Right lobe of liver (tissue), 6 donors: ENCODE measurements at places on chromosomes 11 and 22. TPM values are rescaled to one million over a fixed set of nuclear protein-coding genes. Genes with fewer than 3 reads are reported as not detected.

The OR51I1 gene
- not detected for total RNA-seq

The ZNF280B gene
- not detected for total RNA-seq

The FBLN1 gene
- 4.2 TPM for total RNA-seq

The SMIM35 gene
- not detected for total RNA-seq

The F2 gene
- 909 TPM for total RNA-seq

The VWCE gene
- total RNA-seq = 6.2 TPM

The MRGPRX4 gene
- total RNA-seq = not detected

The SHANK3 gene
- 16.0 TPM for total RNA-seq

The MISFA gene
- total RNA-seq = 1.2 TPM

The TIMP3 gene
- total RNA-seq = 36.7 TPM

- no peak for DNase-seq
- H3K27ac ChIP-seq = no peak overlapping the region
- H3K27me3 ChIP-seq = no peaks in the 10 kb centered on the region
- H3K4me3 ChIP-seq = no peak overlapping the region
These were observed 41.6 kb downstream of the MRTFA start for GRCh38 chr22:40594924-40595323.

DNA sequence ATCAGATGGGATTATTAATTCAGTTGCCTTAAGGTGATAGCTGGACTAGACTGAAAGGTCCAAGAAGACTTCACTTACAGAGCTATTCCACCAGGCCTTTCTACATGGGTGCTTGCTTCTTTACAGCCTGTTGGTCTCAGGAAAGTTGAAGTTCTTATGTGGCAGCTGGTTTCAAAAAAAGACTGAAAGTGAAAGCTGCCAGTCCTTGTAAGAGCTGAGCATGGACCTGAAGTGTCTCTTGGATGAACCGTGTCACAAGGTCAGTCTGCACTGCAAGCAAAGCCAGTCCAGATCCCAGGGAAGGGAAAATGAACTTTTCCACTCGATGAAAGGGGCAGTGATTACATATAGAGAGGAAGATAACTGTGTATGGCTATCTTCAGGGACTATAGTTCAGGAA is 201.5 kb upstream of the LUZP2 start:
- no peaks in the 10 kb centered on the region for H3K4me1 ChIP-seq
- DNase-seq = no peak
- no peaks in the 10 kb centered on the region for H3K27me3 ChIP-seq
- no peaks in the 10 kb centered on the region for H3K36me3 ChIP-seq
- H3K4me3 ChIP-seq = no peak overlapping the region

GRCh38 chr22:18104566-18104965 is 6.0 kb upstream of the TUBA8 start:
- no peaks in the 10 kb centered on the region for H3K27me3 ChIP-seq
- H3K4me3 ChIP-seq = no peak overlapping the region
- no peaks in the 10 kb centered on the region for H3K4me1 ChIP-seq
- H3K27ac ChIP-seq = no peak overlapping the region
- H3K36me3 ChIP-seq = no peaks in the 10 kb centered on the region
- DNase-seq = no peak

- H3K4me1 ChIP-seq = no peaks in the 10 kb centered on the region
- DNase-seq = no peak
- no peak overlapping the region for H3K27ac ChIP-seq
These were observed 9.0 kb downstream of the VSTM5 start for GRCh38 chr11:93841446-93841845.

DNA sequence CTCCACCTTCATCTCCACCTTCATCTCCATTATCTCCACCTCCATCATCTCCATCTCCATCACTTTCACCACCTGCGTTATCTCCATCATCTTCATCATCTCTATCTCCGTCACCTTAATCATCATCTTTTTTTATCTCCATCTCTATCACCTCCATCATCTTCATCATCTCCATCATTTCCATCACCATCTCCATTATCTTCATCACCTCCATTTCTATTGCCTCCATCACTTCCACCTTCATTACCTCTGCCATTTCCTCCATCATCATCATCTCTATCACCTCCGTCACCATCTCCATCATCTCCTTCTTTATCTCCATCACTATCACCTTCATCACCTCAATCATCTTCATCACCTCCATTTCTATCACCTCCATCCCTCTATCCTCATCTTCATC is 573.5 kb downstream of the TBC1D22A start:
- H3K4me3 ChIP-seq = no peak overlapping the region
- no peak for DNase-seq
- H3K4me1 ChIP-seq = no peaks in the 10 kb centered on the region
- H3K27me3 ChIP-seq = no peaks in the 10 kb centered on the region

GRCh38 chr22:20777420-20778177 is 3.7 kb downstream of the SERPIND1 start:
- no peaks in the 10 kb centered on the region for H3K27me3 ChIP-seq
- H3K36me3 ChIP-seq = peaks cover 3% of the 10 kb centered on the region
- H3K4me3 ChIP-seq = peak overlapping the region; percentile 71
- H3K4me1 ChIP-seq = peaks cover 54% of the 10 kb centered on the region

DNA sequence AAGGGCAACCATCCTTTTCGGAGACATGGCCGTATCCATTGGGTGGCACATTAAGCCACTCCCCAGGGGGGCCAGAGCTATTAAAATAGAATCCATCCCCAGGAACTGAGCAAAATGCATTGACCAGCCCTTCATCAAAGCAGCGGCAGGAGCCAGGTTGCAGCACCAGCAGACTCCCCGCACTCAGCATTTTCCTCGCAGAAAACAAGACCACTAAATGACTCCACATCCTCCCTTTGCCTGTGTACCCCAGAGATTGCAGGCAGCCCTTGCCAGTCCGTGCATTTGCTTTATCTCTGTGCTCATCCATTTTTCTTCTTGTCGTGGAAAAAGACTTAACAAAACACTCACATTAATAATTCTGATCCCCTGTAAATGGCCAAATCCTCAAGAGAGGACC is 144.4 kb upstream of the LARGE1 start:
- no peaks in the 10 kb centered on the region for H3K36me3 ChIP-seq
- H3K27ac ChIP-seq = no peak overlapping the region
- no peaks in the 10 kb centered on the region for H3K4me1 ChIP-seq
- no peak overlapping the region for H3K4me3 ChIP-seq

DNA sequence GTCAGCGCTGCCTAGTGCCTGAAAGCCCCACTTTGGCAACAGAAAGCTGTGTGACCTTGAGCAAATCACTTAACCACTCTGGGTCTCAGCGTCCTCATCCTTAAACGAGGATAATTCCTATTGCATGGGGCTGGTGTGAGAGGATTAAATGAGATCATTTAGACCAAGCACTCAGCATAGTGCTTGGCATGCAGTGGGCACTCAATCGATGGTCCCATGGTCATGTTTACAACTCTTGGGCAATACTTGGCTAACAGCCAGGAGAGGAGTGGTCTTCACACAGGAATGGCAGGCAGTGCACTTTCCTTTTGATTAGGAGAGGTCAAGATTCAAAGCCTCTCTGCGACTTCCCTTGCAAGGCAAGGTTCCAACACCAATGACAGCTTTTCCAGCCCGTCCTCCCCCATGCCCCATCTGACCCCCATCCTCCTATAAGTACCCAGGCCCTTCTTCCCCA is 14.1 kb downstream of the TNKS1BP1 start:
- peak overlapping the region; percentile 77 for H3K4me3 ChIP-seq
- peak; percentile 74 for DNase-seq
- peaks cover 80% of the 10 kb centered on the region for H3K4me1 ChIP-seq
- H3K27me3 ChIP-seq = no peaks in the 10 kb centered on the region
- H3K27ac ChIP-seq = peak overlapping the region; percentile 78
- peaks cover 6% of the 10 kb centered on the region for H3K36me3 ChIP-seq

DNA sequence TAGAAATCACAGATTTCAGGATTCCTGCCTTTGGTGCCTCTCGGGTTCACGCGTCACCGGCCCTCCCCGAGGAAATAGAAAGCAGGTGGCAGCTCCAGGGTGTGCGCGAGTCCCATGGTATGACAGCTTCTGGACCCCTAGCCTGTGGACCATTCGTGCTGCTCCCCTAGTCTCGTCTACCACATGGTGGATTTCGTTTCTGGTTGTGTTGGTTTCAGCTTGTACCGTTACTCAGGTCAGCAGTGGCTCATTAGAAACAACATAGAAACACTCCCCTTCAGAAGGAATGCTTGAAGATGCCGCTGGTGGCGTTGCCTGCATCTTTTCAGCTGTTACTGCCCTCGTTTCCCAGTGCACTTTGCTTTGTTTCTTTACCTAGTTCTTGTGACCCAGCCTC is 700 bp downstream of the TTC17 start:
- H3K4me3 ChIP-seq = peak overlapping the region; percentile 99
- no peaks in the 10 kb centered on the region for H3K27me3 ChIP-seq
- no peak for DNase-seq
- H3K4me1 ChIP-seq = no peaks in the 10 kb centered on the region
- peak overlapping the region; percentile 93 for H3K27ac ChIP-seq

GRCh38 chr11:95549301-95549700 is 240.3 kb downstream of the FAM76B start:
- no peaks in the 10 kb centered on the region for H3K27me3 ChIP-seq
- no peak for DNase-seq

DNA sequence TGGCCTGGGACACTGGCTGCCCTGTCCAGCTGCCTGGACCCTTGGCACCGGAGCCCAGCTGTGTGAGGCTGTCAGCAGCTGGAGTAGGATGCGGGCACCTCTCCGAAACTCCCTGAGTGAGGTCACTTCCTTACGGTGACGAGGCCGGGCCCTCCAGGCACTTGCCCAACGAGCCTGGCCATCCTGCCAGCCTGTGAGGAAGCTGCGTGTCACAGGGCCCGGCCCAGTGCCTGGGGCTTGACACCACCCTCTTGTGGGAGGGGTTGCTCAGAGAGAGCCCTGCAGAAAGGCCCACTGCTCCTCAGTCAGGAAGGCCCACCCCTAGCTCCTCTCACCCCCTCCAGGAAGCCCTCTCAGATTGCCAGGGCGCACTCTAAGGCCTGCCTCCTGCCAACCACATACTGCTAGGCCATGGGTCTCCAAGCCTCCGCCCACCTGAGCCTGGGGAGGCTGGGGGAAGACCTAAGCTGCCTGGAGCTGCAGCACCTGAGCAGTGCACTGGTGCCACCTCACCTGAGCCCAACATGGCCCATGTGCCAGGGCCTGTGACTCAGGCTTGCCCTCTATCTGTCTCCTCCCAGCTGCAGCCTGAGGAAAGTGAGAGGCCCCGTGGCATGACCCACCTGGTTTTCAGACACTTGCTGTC is 4.3 kb upstream of the PHLDA2 start:
- H3K27ac ChIP-seq = no peak overlapping the region
- H3K4me1 ChIP-seq = peaks cover 15% of the 10 kb centered on the region
- H3K36me3 ChIP-seq = no peaks in the 10 kb centered on the region
- no peaks in the 10 kb centered on the region for H3K27me3 ChIP-seq
- DNase-seq = peak; percentile 72

- no peaks in the 10 kb centered on the region for H3K36me3 ChIP-seq
- H3K4me3 ChIP-seq = no peak within 1 kb of the TSS
- H3K27me3 ChIP-seq = no peaks in the 10 kb centered on the region
- H3K4me1 ChIP-seq = no peaks in the 10 kb centered on the region
- DNase-seq = no peak
- no peak within 1 kb of the TSS for H3K27ac ChIP-seq
These were observed at the start of gene MS4A3 for GRCh38 chr11:60056349-60056969. MS4A3 (plus strand) TSS chr11:60056665; CDS start chr11:60061161, 4,496 bp downstream.

DNA sequence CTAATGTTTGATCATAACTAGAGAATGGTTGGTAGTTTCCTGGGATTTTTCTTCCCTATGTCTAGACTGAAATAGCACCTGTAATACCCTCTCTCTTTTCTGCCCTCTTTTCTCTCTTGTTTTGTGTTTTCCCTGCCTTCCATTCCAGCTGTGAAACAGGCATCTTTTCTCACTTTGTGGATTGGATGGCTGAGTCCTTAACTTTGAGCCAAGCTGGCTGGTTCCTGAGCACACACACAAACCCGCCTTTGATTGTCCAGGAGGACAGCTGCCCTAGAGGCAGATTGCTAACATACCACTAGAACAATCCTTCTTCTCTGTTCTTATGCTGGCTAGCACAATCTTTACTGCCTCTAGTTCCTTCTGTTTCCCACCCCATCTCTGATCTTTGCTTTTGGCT is 17.7 kb downstream of the CTNND1 start:
- no peaks in the 10 kb centered on the region for H3K36me3 ChIP-seq
- no peak for DNase-seq
- peaks cover 85% of the 10 kb centered on the region for H3K4me1 ChIP-seq
- peak overlapping the region; percentile 40 for H3K4me3 ChIP-seq

GRCh38 chr22:44547371-44547770 is 49.3 kb upstream of the RTL6 start:
- H3K36me3 ChIP-seq = no peaks in the 10 kb centered on the region
- no peak overlapping the region for H3K27ac ChIP-seq
- H3K4me3 ChIP-seq = no peak overlapping the region

- peaks cover 54% of the 10 kb centered on the region for H3K36me3 ChIP-seq
- H3K4me1 ChIP-seq = peaks cover 23% of the 10 kb centered on the region
- peak overlapping the region; percentile 95 for H3K4me3 ChIP-seq
- H3K27ac ChIP-seq = peak overlapping the region; percentile 99
These were observed 841 bp downstream of the RIC8A start for GRCh38 chr11:208181-208916.

GRCh38 chr11:45142241-45143055 is 4.0 kb upstream of the PRDM11 start:
- no peak overlapping the region for H3K27ac ChIP-seq
- no peaks in the 10 kb centered on the region for H3K4me1 ChIP-seq
- no peak overlapping the region for H3K4me3 ChIP-seq
- DNase-seq = peak; percentile 22
- H3K27me3 ChIP-seq = no peaks in the 10 kb centered on the region

- no peak overlapping the region for H3K4me3 ChIP-seq
- no peaks in the 10 kb centered on the region for H3K36me3 ChIP-seq
- no peaks in the 10 kb centered on the region for H3K27me3 ChIP-seq
- peak overlapping the region; percentile 44 for H3K27ac ChIP-seq
- no peak for DNase-seq
These were observed 95.9 kb upstream of the FGF3 start for GRCh38 chr11:69915151-69915500.

GRCh38 chr11:34185926-34186841 is 80.8 kb downstream of the NAT10 start:
- H3K27ac ChIP-seq = no peak overlapping the region
- no peaks in the 10 kb centered on the region for H3K36me3 ChIP-seq

DNA sequence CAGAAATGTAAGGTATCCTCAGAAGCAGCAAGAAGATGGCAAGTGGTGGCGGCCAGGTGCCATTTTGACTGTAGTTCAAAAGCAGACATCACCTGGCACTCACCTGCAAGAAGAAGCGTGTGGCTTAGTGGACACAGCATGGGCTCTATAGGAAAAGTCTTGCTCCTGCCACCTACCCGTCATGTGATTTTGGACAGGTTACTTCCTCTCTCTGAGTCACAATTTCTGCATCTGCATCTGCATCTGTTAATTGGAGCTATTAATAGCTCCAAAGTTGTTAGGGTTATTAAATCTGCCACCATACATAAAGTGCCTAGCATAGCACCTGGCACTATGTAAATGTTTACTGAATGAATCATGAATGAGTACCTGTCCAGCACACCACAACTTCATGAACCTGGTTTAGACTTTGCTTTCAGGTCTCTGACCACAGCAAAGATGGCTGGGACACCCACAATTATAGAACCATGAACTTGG is 16.8 kb downstream of the RAB30 start:
- H3K4me1 ChIP-seq = no peaks in the 10 kb centered on the region
- H3K4me3 ChIP-seq = no peak overlapping the region
- H3K27me3 ChIP-seq = no peaks in the 10 kb centered on the region
- DNase-seq = no peak
- no peak overlapping the region for H3K27ac ChIP-seq
- no peaks in the 10 kb centered on the region for H3K36me3 ChIP-seq
